ENCODE measurements at places on chromosomes 16 and 17.
A peak's percentile ranks its signal among the peaks of the same experiment; 100 is the strongest.

DNA sequence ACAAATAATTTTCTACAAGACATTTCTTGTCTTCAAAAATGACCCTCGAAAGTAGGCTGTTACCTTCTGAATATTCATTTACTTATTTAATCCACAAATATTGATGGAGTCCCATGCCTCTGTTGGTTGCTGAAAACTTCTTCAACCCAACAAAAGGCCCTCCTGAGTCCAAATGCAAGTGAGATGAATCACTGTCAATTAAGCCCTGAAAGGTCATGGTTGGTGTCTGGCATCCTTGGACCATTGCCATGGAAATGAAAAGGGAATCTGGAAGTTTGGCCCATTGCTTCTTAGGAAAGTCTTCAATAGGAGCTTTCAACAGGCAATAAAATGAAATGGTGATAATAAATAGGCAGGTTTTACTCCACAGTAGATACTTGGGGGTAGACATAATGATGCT, 364.7 kb upstream of the DYNLRB2 start:
- no peak for DNase-seq

GRCh38 chr17:79844869-79845600, 5.8 kb upstream of the CBX4 start:
- DNase-seq = peak; percentile 46

DNA sequence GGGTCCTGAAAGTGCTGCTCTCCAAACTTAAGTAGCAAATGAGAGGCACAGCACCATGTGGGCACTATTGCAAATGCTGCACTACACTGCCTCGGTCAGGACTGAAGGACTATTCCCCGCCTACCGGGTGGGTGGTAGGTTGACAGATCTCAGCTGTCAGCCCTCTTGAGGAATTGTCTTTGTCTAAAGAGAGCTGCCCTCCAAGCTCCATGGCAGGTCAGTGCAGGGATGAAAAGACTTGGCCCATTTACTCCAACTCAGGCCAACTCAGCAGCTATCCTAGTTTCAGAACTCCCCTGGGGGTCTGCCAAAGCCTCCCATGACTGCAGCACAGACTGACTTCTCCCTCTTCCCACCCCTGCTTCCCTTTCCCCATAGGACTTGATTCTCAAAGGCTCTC, 3.4 kb upstream of the PDZD9 start:
- no peak for DNase-seq

GRCh38 chr17:43917348-43918025, 10.2 kb upstream of the MPP2 start:
- DNase-seq = peak; percentile 16

- DNase-seq = peak; percentile 84
These were observed 18.8 kb downstream of the ALOX15B start for GRCh38 chr17:8057691-8058114.

DNA sequence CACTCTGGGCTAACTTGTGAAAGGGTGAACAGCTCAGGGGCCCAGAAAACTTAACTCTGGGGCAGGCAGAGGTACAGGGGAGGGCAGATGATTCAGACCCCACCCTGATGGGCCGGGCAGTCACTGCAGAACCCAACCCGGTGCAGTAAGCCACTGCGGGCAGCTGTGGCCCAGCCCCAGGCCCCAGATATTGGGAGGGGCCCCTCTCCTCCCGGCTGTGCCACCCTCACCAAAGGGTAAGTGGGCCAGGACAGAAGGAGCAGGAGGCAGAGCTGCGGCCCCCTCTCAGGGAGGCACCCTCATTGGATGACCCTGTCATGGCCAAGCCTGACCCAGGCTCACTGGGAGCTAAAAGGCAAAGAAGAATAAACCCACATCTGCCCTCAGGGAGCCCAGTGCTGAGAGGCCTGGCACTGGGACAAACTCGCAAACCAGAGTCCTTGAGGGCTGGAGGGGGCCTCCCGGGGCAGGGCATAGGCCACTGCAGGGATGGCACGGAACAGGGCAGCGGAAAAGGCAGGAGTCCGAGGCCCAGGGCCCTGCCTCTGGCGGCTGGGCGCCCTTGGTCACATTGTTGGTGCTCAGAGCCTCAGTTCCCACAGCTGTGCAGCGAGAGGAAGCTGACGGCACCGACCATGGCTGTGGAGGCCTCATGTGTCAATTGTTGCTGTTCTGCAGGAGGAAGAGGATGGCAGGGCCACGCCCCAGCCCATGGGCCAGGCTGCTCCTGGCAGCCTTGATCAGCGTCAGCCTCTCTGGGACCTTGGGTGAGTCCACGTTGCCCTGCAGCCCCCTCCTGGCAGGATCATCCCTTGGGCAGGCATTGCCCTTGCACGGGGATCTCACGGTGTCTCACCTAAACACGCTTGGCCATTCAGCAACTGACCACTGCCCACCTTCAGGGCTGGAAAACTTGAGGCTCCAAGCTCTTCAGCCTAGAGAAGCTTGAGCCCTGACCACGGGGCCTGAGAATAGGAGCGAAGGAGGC, 3.1 kb downstream of the ITGB4 start:
- DNase-seq = no peak

- DNase-seq = peak; percentile 10
These were observed 189.4 kb upstream of the CDH8 start for GRCh38 chr16:62225675-62226074.

DNA sequence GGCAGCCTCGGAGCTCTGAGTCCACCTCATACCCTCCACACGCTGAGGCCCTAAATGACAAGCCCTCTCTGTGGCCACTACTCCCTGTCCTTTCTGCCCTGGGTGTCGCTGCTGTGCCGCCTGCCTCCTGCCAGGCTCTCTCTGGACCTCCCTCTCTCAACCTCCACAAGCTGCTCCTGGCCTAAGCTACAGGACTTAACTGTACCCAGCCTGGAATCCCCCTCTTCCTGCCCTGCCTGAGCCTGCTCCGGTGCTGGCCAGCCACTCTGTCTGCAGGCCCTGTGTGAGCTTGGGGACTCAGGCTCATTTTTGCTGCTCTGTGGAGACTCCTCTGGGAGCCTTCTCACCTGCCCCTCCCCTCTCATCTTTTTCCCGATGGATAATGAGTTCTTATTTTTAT, 21.5 kb downstream of the IFT140 start:
- DNase-seq = no peak

DNA sequence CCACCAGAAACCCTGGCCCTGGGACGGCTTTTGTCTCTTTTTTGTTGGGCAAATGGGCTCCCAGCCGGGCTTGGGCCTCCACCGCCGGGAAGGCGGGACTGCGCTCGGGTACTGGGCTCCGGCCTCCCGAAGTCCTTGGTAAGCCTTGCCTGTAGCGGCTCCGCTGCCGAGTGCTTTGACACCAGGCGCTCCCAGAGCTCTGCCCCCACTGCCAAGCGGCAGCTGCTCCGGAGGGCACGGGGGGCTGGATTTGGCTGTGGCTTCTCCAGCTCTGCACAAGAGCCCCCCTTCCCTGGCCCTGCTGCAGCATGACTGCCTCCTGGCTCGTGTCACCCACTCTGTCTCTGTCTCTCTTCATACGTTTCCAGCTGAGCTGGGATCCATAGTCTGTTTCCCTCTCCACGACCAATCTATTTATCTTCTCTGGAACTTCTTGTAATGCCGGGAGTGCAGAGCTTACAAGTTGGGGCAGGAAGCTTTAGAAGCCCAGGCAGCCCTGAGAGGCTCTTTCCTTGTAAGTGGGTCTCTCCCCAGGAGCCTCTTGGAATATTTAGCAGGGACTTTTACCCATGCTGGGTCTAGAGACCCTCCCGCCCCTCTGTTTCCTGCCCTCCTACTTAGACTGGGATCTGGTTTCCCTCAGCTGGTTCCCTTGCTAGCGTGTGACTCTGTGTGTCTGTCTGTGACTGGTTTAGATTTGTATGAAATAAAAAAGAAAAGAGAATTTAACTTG, 246.9 kb upstream of the GSE1 start:
- DNase-seq = no peak

DNA sequence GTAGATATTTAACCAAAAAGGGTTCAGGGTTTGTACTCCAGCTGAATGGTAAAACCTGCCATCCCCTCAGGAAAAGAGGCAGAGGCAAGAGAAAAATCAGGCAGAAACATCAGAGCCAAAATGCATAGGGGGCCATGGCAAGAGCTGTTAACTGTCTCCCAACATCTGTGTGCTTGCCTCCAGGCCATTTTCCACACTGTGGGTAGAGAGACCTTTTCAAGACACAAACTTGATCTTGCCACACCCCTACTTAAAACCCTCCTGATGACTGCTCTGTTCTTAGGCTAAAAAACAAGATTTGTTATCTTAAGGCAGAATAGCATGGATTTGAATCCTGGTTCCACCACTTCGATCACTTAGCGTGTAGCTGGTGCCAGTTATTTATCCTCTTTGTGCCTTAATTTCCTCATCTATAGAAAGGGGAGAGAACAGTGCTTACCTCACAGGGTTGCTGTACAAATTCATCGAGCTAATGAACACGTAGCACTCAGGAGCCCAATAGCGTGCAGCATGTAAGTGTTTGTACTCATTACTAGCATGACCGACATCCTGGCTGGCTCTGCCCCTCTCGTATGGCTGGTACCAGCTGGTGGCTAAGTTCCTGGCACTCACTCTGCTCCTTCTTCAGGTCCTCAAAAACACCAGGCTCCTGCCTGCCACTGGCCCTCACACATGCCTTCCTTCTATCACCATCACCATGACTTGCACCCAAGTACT, 25.8 kb downstream of the STAT3 start:
- no peak for DNase-seq

DNA sequence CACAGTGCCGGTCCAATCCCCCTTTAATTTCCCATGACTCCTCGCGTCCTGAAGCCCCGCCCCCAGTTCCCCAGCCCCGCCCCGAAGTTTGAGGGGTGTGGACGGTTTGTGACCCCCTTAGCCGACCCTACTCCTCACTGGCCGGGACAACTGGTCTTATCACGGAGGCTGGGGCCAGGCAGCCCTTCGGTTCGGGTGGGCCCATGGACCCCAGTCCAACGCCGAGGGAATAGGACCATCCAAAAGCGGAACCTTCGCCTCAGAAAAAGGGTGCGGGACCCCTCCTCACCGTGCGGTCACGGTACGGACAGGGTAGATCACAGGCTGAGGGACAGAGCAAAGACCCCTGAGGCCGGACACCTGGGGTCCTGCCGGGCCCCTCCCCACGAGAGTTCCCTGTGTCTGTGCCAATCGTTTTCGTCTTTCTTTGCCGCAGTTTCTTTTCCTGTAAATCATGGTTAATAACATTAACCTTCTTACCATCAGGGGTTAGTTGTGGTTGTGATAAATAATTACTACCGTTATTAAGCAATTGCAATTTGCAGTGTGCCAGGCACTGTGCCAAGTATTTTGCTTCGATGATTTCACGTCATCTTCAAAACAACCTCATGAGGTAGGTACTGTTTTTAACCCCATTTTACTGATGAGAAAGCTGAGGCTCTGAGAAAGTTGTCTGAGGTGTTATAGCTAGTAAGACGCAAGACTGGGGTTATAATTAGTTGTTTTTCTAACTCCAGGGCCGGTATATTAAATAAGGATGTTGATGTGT, 543 bp downstream of the TMUB2 start:
- peak; percentile 64 for DNase-seq

DNA sequence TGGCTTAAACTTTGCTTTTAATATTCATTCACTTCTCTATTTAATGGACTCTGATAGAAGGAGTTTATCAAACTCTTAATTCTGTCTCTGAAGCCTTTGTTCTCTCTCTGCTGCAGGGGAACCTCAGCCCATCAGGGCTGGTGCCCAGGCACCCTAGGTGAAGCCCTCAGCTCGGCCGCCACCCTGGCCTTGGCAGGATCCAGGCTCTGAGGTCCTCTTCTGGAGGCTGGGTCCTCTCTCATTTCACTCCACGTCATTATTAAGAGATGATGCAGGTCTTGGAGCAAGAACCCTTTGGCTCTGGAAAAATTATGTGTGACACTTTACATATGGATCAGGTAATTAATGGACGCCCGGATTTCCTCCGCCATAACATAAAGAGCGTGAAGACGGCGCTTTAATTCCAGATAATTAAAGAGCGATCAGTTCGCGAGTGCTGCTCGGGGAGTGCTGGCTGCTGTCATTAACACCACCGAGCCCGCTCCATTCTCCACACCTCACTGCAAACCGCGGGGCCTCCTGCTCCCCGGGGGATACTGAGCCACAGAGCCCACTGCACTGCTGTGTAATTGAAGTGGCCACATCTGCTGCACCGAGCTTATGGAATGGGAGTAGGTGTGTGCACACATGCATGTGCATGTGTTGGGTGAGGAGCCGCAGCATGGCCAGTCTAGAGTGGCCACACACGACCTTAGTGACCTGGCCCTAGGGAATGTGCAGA, 259.4 kb upstream of the TNRC6C start:
- DNase-seq = no peak

DNA sequence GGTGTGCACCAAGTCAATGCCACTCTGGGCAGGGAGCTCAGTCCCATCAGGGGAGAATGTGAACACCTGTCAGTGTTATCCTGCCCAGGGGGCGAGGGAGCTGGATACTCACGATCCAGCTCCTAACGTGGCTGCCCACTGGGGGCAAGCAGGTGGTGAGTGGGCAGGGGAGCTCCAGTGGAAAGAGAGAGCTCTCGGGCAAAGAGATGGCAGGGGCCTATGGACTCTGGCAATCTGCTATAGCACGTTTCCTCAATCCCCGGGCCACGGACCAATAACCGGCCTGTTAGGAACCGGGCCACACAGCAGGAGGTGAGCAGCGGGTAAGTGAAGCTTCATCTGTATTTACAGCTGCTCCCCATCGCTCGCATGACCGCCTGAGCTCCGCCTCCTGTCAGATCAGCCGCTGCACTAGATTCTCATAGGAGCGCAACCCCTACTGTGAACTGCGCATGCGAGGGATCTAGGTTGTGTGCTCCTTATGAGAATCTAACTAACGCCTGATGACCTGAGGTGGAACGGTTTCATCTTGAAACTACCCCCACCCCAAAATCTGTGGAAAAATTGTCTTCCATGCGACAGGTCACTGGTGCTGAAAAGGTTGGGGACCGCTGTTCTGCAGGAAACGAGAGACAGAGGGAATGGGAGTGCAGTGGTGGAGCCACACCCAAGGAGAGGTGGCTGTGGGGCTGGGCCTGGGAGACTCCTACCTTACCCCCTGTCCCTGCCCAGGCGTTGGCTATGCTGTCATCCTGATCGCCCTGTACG, 15.6 kb downstream of the SLC6A2 start:
- no peak for DNase-seq

DNA sequence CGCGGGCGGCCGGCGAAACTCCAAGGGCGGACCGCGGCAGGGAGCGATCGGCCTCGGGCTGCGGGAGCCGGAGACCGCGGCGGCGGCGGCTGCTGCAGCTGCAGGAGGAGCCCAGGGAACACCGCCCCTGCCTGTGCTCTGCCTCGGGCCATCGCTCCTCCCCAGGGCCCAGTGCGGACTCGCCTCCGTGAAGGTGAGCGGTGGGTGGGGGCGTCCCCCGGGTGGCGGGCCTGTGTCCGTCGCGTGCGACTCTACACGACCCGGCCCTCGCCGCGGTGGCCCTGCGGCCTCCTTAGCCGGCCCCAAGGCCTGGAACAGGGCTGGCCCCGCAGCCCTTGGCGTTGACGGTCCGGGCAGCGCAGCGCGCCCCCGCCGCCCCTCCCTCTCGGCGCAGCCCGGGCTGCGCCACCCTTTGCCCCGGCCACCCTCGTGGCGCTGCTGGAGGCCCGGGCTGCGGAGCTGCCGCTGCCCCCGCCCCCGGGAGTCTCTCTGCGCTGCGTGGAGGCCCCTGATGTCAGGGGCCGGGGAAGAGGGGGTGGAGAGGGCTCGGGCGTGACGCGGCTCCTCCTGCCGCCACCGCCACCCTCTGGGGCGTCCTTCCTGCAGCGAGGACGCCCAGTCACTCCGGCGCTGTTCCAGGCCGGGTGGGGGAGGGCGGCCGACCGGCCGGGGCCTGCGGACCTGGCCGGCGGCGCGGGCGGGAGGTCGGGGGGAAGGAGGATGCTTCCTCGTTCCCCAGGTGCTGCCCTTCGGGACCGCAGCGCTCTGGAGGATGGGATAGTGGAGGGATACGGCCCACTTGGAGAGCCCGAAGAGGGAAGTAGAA, 485 bp downstream of the DYNLL2 start:
- DNase-seq = peak; percentile 61

- peak; percentile 83 for DNase-seq
These were observed 6.7 kb downstream of the HS3ST3A1 start for GRCh38 chr17:13594762-13595598.

- DNase-seq = no peak
These were observed 487.0 kb downstream of the CDH13 start for GRCh38 chr16:83113811-83114210.
